ENCODE measurements at places on chromosomes 4 and X.

DNA sequence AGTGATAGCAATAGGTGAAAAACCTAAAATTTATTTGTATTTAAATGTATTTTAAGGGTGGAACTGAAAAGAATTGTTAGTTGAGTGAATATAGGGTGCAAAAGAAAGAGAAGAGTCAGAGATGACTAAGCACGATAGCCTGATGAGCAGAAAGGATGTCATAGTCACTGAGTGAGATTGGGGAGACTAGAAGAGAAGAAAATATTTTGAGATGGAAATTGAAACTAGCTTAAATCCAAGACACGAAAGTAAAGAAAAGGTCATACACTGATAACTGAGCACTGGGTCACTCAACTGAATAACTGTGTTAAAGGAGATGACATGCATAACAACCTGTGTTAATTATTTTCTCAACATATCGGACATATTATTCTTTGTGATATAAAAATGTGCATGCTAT is 55.5 kb downstream of the SPANXN4 start:
- no peak for DNase-seq

- DNase-seq, result no peak
These were observed 32.4 kb upstream of the HS6ST2 start for GRCh38 chrX:132990835-132991234.

- no peak for DNase-seq
These were observed 5.9 kb downstream of the LAMP2 start for GRCh38 chrX:120463241-120463640.

GRCh38 chrX:127276326-127276725 is 456.8 kb downstream of the PRR32 start:
- no peak for DNase-seq

GRCh38 chr4:138055890-138056289 is 186.3 kb downstream of the SLC7A11 start:
- DNase-seq, result no peak

GRCh38 chrX:387729-388128 is 1.0 kb upstream of the PPP2R3B start:
- DNase-seq, result no peak

DNA sequence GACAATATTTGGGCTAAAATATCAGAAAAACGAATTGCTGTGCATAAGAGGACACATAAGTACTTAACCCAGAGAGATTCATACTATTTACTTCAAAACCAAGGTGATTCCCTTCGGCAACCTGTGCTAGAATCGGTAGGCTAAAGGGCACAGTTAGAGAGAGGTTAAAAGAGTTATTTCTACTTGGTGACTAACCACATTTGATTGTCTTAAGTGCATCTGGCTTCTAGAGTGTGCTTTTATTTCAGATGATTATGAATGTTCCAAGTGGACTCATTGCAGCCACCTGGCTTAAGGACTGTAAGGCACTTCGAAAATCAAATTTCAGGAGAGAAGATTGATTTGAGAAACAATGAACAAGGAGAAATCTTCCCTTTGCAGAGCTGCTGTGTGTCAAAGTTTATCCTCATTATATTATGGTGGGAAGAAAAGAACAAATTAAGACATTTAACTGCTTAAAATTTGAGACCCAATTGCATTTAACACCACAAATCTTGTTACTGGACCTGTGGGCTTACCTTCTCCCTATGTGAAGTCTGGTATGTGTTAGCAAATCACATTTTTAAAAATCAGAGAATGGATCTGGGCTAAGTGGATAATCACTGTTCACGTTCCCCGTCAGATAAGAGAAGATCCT is 34.0 kb downstream of the PHOX2B start:
- no peak for DNase-seq

DNA sequence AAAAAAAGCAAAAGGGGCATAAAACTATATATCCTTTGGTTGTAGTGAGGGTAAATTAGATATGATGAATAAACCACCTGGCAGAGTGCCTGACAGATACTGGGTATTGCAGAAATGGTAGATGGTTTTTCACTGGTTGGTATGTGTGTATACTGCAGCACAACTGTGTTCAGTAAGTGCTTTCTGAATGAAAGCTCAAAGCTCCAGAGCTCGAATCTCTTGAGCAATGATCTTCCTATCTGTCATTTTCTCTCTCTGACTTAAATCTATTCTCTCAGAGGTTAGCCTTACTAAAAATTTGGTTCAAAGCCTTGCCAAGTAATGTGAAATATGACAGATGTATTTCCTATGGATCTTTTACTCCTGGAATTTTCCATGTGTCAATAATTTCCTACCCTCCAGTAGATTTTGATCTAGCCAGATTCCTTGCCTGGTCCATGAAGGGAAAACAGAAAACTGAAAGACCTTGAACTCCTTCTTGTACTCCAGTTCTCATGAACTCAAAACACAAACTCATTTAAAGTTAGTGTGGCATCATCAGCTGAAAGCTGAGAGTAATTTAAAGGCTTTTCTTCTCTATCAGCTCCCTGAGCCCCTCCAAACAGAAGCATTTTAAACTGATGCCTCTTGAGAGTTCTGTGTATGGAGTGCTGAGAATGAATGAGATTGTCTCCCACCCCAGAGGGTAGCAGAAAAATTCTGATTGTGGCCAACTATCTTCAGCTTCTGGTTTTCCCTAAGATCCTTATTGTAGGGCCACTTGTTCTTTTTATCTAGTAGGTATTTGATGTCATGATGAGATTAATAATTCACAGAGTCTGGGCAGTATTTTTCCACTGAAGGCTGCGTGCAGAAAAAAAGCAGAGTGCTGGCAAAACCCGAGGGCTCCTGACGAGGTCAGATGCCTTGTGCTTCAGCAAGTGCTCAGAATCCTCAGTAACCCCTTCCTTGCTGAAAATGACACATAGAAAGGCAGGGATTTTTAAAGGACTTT is 363.4 kb upstream of the BOD1L1 start:
- DNase-seq, result no peak

DNA sequence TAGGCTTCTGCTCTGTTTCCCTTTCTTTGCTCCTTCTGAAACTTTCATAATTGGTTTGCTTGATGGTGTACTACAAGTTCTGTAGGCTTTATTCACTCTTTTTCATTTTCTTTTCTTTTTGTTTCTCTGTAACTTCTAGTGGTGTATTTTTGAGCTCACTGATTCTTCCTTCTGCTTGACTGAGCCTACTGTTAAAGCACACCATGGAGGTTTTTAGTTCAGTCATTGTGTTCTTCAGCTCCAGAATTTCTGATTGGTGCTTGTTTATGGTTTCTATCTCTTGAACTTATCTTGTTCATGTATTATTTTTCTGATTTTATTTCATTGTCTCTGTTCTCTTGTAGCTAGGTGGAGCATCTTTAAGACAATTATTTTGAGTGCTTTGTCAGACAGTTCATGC is 33.4 kb upstream of the C4orf54 start:
- no peak for DNase-seq

DNA sequence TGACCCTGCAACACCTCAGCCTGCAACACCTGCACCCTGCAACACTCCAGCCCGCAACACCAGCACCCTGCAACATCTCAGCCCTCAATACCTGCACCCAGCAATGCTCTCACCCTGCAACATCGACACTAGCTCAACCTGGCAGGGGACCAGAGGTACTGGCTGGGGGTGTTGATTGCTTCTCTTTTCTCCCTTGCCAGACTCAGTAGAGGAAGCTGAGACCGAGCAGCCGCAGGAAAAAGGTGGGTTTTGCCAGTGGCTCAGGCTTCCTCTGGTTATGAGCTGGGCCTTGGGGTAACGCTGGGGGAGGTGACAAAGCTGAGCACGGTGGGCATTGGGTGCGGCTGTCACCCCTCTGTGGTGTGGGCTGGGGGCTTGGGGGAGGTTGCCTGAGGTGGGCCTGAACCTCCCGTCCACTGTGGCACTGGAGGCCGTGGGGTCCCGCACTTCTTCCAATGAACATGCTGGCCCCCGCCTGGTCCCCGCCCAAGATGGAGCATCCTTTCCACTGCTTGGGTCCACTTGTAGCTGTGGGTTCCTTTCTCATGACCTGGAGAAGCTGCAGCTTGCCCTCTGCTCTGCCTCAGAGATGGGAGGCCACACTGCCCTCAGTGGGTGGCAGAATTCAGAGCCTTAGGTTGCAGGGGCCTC is 26.0 kb downstream of the SH3TC1 start:
- DNase-seq, result no peak

- DNase-seq, result no peak
These were observed 881 bp downstream of the LRCH2 start for GRCh38 chrX:115232933-115233496.

GRCh38 chr4:13302876-13303275 is 181.3 kb downstream of the RAB28 start:
- no peak for DNase-seq

GRCh38 chr4:156442912-156443311 is 489.2 kb upstream of the CTSO start:
- no peak for DNase-seq

GRCh38 chrX:69503228-69503781 is 821 bp upstream of the NALF2 start:
- DNase-seq, result peak; percentile 57

DNA sequence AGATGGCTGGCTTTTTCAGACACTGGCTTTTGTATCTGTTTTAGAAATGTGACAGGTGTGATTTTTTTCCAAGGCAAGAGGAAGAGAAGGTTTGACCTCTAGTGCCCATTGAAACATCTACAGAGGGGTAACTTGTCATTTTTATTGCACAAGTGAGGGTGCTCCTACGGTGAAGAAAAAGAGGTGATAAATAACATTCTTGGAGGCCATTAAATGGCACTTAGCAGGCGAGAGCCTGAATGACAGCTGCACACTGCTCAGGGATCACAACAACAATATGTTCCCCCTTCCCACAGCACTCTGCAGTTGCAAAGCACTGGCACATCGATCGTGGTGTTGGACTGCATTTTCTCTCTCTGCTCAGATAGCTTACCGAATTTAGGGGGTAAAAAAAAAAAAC is 22.9 kb downstream of the FAM184B start:
- peak; percentile 35 for DNase-seq

GRCh38 chr4:4614925-4615678 is 73.3 kb upstream of the STX18 start:
- DNase-seq, result no peak

GRCh38 chrX:124125471-124125870 is 164.0 kb downstream of the STAG2 start:
- no peak for DNase-seq

DNA sequence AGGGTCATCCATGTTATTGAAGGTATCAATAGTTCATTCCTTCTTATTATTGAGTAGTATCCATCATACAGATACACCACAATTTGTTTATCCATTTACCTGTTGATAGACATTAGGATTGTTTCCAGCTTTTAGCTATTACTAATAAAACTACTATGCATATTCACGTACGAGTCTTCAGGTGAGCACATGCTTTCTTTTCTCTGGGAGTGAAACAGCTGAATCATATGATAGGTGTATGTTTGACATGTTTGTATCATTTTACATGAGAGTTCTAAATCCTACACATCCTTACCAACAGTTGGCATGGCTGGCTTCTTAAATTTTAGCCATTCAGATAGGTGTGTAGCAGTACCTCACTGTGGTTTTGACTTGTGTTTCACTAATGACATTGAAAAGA is 556.6 kb upstream of the DIPK2B start:
- no peak for DNase-seq

- DNase-seq, result no peak
These were observed 164.8 kb upstream of the PGRMC2 start for GRCh38 chr4:128452415-128452814.

DNA sequence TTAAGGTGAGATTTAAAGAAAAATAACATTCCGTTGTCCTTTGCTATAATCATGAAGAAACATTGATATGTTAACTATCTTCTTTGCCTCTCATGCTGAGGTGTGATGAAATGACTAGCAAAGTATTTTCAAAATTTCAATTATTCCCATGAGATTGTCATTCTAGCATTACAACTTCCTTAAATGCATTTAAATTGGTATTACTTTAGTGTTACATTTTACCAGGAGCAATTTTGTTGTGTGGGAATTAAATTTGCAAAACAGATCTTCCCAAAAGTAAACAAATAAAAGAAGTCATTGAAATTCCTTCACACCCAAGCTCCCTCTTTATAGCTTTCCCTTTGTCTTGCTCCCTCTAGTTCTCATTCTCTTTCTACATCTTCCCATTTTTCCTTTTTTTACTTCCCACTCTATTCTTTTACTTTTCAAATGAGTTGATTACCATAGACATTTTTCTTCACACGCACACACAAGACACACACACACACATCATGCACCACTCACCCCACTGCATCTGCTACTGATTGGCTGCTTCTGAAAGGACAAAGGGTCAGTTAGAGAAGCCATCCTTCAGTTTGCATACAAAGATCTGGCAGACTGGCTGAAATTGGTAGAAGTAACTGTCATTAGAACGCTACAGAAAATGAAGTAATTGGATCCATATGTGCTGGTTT is 10.0 kb upstream of the APELA start:
- DNase-seq, result no peak

DNA sequence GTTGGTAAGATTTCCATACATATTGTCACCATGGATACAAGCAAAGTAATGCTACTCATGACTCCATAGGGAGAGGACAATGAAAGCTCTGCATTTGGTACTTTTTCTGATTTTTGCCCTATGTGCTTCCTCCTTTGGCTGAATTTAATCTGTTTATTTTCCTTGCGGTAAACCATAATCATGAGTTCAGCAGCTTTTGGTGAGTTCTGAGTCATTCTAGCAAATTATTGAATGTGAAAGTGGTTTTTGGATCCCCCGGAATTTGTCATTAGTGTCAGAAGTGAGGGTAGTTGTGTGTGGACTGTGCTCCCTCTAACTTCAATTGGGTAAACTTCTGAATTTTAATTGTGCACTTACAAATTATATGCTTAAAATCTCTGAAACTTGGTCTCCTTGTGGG is 170.3 kb downstream of the MOSPD2 start:
- no peak for DNase-seq

GRCh38 chr4:24443200-24443599 is 141.2 kb downstream of the DHX15 start:
- no peak for DNase-seq

DNA sequence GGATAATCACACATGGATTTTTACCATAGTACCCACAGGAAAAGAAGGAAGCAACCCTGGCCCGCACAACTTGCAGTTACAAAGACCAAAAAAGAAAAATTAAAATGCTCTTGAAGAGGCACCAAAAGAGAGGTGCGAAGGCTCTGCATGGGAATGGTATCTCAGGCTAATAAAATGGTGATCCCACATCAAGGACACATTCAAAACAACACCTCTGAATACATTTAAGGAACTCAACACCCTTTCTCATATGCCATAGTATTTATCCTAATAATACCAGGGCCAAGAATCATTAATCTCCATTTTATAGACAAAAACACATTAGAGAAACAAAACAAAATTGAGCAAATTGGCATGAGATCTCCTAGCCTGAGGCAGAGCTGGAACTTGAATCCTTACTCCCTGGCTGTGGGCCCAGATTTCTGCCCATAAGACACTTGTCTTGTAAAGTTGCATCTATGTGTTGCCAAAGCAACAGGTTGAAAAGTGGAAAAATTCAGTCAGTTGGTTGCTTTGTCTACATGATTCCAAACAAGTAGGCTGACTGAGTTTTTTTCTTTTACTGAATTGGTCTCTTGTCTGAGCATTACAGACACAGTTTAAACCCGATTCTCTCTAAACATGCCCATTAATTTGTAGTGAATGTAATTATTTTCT is 33.5 kb downstream of the GUCY2F start:
- DNase-seq, result no peak
